ENCODE measurements at places on chromosomes 1 and 21.

DNA sequence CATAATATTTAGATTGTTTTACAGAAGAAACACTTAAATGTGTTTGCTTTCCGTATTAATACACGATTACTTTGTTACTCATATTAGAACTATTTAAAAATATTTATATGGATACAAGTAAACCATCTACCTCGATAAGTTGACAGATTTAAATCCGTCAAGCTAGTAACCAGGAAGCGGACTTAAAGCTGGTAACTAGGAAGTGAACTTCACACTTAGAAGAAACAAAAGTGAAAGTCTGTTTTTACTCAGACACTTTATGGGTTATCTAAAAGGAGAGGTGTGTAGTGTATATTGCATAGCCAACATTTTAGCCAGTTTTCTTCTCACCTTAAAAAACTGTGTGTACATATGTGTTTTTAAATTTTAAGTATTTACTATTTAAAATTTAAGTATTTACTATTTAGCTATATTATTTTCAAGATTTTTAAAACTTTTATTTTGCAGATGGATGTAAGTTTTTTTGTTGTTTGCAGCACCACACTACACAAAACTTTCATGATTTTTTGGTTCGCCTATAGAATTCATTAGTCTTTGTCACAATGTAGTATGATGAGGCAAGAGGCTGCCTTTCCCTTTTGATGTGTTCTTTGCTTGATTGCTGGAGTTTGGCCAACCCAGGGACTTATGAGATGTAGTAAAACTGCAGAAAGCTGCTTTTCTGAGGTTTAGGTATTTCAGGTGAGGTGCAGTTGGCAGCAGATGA, 2.7 kb downstream of the USP25 start:
- DNase-seq, result no peak

DNA sequence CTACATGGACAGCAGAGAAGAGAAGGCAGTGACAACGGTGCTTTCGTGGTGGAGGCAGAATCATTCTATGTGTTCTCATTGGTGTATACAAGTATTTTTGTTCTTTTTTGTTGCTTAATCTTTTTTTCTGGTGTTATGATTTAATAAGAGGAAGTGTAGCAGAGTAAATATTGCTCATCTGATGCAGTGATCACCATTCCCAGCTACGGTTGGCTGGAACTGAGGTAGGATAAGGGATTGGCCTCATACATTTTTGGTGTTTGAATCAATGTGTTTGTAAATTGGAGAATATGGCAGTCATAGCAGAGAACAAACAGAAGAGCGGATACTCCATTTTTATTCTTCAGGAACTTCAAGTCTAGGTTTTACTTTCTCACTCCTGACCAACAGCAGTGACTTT, 76.6 kb downstream of the UBE2U start:
- no peak for DNase-seq

DNA sequence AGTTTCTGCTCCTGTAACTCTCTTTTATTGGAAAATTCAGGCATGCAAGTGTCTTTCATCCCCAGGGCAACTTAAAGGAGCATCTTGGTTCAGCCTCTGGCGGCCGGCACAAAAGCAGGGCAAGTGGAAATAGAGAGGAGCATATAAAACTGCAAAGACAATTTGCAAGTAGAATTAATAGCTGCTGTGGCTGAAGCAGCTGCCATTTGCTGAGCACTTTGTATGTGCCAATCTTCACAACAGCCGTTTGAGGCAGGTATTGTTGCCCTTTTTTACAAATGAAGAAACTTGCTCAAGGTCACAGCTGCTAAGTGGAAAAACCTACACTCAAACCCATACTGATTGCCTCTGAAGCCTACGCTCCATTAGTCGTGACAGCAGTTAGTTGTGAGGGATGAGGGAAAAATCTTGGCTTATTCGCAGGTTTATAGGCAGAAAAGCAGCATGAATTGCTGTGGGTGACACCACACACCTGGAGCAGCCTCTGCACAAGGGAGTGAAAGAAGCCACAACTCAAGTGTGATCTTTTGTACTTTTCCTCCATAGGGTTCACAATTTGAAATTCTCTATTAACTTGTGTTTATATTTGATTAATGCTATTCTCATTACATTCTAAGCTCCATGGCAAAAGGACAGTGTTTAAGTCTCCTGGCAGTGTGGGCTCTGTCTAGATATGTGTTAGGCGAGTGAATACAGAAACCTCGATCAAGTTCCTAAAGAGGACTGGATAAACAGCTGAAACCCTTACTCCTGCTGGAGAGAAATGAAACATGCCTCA, 99.0 kb upstream of the BEND5 start:
- no peak for DNase-seq

DNA sequence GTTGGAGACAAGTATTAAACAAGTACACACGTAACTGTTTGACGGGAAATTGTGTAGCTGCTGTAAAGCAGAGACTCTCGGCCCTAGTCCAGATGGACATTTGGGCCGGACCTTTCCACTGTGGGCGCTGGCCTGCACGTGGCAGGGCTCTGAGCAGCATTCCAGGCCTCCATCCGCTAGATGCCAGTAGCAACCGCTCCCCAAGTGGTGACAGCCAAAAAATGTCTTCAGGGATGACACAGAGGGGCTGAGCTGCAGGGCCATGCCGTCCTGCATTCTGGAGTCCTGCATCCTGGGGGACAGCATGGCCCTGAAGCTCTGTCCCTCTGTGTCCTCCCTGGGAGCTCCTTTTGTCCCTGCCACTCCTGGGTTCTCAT, 24.8 kb downstream of the A3GALT2 start:
- DNase-seq, result no peak

DNA sequence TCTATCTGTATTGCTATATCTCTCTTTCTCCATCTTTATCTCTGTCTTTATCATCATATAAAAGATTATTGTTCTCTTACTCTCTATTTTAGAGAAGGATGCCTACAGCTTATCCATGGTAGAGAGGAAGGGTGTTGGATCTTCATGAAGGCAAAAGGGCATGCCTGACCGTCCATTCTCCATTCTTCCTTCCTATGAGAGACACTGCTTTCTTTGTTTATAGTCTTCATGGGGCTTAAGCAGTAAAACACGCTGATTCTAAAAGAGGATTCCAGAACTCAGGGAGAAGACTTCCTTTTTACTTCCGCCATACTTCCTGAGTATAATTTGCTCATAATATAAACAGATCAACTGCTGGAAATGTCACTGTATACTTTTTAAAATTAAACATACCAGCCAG, 44.0 kb downstream of the PDE4B start:
- no peak for DNase-seq

DNA sequence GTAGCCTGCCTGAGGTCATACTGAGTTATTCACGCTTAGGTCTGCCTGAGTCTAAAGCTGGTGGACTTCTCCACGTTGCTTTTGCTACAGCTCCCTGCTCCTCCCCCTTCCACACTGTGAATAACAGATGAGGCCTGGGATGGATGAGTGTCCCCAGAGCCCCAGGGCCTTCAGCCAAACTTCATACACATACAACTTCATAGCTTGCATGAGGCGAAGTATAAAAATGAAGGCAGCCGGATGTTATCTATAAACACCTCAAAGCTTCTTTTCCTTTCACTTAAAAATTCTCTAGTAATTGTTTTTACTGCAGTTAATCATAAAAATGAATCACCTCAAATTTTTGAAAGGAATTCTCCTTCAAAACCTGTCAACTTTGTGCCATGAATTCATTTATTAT, 70.2 kb downstream of the DAB1 start:
- DNase-seq, result no peak

- no peak for DNase-seq
These were observed 691.1 kb downstream of the MATN1 start for GRCh38 chr1:30032302-30032701.

DNA sequence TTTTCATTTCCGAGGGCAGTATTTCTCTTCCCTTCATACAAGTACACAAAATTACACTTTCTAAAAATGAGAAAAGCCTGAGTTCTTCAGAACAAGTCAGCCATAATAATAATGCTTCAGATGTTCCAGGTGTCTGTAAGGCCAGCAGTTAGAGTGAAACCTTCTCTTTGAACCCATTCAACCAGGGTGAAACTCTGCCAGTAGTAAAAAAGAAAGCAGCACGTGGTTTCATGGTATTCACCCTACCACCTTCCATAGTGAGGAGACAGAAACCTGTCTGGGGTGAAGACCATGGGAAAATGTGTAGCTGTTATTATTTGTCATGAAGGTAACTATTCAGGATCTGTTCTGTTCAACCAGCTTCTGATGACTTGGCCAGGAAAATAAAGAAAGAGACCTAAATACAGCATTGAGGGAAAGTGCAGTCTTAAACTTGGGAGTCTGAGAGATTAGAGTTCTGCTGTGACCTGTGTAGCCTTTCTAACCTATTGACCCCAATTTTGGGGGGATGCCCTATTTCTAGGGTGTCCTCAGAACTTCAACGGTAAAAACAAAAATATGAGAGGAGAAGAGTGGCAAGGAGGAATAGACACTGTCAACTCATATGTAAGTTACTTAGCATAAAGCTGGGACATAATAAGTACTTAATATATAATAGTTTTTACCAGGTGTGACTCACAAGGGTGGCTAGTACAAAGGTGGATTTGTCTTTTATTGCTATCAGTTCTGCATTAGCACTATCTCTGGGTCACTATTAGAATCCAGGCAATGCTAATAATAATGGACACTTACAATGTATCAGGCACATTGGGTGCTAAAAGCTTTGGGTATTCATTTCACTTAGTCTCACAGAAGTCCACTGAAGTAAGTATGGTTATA, 70.0 kb upstream of the TNFSF4 start:
- no peak for DNase-seq

DNA sequence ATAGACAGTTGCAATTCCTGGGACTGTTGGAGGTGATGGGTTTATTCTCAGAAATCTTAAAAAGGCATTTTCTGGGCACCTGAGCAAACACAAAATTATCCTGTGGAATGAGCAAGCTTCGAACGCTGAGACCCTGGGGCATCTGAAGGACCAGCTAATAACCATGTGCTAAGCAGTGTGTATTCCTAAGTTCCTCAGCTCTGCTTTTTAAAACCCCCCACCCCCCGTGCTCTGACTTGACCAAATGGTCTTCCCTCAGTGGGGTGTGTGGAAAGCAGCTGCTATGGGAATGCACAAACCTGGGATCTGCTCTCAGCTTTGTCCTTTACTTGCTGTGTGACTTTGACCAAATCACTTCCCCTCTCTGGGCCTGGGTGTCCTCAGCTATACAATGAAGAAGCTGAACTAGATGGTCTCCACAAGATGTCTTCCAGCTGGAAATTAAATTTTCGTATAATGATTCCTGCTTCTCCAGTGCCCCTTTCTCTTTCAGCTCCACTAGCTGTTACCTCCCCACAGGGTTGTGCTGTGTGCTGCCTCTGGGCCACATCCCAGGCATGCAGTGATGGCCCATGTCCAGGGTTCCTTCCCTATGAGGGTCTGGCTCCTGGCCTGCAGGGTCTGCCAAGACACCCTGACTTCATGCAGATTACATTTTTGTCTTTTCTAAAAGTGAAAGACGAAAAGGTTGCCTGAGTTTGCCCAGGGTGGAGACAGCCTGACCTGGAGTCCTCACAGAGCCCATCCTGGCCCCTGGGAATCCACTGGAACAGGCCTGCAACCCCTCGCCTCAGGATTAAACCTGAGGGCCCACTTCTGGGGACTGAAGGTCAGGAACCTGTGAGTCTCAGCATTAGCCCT, 14.9 kb upstream of the CD247 start:
- DNase-seq, result no peak

GRCh38 chr21:45297869-45298268, 10.2 kb upstream of the POFUT2 start:
- no peak for DNase-seq

DNA sequence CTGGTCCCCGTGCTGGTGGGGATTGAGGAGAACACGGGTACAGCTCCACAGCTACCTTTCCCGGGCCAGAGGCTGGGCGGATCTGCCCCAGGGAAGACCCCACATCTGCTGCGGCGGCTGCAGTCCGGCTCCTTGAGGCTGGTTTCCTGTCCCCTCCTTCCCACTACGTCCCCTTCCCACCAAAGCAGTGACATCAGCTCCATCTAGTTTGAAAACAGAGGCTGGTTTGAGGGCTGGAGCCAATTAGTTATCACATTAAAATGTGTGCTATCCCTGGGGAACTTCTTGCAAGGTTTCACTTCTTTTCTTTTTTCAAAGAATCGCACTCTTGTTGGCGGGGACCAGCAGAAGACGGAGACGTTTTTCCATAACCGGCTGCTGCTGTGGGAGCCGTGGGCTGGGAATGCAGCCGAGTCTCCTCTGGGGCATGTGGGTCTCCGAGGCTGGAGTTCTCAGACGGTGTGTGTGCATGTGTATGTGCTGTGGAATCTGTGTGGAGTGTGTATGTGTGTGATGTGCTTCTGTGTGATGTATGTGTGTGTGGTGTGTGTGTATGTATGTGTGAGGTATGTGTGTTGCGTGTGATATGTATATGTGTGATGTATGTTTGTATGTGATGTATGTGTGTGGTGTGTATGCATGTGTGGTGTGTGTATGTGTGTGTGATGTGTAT, 8.9 kb upstream of the PCBP3 start:
- DNase-seq, result no peak

DNA sequence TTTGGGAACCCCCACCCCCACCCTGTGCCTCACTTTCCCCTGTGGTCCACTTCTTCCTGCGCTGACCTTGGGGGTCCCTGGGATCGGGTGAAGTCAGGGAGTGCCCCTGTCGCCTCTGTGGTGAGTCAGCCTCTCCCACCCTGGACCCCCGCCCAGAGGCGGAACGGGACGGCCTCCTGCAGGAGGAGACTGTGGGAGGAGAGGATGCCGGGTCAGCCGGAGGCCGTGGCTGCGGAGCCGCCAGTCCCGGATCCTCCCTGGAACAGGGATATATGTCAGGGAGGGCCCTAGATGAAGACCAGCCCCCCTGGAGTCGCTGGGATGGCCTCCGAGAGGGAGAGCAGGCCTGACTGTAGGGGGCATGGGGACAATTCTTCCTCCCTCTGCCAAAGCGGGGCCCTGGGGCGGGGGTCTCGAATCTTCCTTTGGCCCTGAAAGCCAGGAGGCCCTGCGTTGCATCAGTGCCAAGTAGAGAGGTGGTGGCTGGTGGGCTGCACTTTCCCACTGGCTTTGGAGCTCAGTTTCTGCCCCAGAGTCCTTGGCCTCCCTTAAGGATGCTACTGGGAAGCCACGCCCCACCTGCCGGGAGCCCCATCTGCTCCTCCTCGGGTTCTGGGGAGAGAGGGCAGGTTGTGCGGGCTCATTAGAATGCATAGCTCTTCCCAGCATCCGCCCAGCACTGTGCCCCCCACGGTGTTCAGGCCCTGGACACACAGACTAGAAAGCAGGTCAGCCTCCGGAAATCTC, 930 bp downstream of the ARHGEF10L start:
- DNase-seq, result no peak
